Breast epithelium (tissue), 4 donors: ENCODE measurements at places on chromosomes 2 and 18. TPM values are rescaled to one million over a fixed set of nuclear protein-coding genes. Genes with fewer than 3 reads are reported as not detected.

DNA sequence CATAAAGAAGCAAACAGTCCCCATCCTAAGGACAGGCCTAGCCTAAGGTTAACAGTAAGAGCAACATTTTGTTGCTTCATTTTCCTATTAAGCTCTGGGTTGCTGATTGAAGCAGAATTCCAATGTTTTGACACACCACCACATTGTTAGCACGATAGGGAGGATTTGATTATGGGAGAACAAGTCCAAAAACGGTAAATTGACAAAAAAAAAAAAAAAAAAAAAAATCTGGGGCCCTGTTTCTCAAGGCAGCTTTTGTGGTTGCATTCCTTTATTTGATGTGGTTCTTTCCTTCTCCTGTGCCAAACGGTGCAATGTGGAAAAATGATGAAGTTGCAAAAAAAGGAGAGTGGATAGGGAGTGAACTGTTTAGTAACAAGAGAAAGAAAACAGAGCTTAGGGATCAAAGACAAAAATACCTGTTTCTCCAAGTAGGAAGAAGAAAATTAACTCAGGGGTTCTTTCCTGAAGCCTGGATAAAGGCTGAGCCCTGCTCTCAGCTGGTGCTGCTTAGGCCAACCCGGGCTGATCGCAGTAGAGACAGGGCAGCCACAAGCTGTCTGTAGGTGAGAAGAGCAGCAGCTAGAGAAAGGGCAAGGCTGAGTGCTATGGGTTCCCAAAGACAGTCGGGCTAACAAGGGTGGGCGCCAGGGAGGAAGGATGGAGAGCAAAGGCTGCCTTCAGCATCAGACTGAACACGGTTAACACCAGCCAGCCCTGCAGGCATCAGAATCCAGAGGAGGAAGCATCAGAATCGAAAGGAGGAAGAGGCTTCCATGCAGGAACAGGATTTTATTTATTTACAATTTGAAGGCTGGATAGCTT lies 167.8 kb upstream of the FOSL2 start:
- DNase-seq = no peak

Gene NBAS
- total RNA-seq = 59.1 TPM

Gene RGPD4
- total RNA-seq = not detected

DNA sequence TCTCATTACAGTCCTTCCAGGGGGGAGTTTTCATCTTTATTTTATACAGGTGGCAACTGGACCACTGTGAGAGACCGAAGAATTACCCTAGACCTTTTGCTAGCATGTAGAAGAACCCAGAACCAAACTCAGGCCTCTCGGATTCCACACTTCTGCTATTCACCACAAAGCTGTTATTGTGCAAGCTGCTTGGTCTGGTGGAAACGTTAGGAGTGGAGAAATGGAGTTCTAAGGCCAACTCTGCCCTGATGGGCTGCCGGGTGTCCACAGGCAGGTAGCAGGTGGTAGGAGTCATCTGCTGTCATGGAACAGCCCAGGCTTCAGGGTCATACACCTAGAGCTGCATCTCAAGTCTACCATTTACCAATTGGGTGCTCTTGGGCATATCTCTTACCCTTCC lies 218.8 kb downstream of the BCL11A start:
- no peak for DNase-seq

Gene COL4A4
- 1.6 TPM for total RNA-seq

DNA sequence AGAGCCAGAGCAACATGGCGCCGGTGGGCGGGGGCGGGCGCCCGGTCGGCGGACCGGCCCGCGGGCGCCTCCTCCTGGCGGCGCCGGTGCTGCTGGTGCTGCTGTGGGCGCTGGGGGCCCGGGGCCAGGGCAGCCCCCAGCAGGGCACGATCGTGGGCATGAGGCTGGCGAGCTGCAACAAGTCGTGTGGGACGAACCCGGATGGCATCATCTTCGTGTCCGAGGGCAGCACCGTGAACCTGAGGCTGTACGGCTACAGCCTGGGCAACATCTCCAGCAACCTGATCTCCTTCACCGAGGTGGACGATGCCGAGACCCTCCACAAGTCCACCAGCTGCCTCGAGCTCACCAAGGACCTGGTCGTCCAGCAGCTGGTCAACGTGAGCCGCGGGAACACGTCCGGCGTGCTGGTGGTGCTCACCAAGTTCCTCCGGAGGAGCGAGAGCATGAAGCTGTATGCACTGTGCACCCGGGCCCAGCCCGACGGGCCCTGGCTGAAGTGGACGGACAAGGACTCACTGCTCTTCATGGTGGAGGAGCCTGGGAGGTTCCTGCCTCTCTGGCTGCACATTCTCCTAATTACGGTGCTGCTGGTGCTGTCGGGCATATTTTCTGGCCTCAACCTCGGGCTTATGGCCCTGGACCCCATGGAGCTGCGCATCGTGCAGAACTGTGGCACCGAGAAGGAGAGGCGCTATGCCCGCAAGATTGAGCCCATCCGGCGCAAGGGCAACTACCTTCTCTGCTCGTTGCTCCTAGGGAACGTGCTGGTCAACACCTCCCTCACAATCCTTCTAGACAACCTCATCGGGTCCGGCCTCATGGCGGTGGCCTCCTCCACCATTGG lies 507 bp downstream of the CNNM4 start:
- no peak for DNase-seq

DNA sequence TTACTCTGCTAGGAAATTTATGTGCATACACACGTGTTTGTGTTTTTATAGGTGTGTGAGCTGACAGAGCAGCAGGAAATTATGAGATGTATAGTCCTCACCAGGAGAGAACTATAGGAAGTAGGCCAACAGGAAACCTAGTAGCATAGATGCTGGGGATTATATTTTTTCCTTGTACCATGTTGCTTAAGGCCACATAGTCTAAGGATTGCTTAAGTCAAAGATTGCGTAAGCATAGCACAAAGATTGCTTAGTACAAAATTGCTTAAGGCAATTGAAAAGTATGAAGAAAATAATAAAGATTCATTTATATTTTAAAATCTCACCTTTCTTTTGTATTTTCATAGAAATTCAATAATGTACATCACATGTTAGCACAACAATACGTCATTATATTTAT lies 18.7 kb upstream of the CCDC102B start:
- DNase-seq = no peak

- no peak for DNase-seq
Observed at GRCh38 chr2:167960089-167960747, 287.2 kb downstream of the STK39 start.

Gene REG3A
- not detected for total RNA-seq
